ENCODE measurements at places on chromosomes 12 and 14.

- DNase-seq, result no peak
These were observed 124.8 kb downstream of the ZFP36L1 start for GRCh38 chr14:68668028-68668427.

- DNase-seq, result peak; percentile 73
These were observed 26.2 kb upstream of the MAP1LC3B2 start for GRCh38 chr12:116532986-116533342.

DNA sequence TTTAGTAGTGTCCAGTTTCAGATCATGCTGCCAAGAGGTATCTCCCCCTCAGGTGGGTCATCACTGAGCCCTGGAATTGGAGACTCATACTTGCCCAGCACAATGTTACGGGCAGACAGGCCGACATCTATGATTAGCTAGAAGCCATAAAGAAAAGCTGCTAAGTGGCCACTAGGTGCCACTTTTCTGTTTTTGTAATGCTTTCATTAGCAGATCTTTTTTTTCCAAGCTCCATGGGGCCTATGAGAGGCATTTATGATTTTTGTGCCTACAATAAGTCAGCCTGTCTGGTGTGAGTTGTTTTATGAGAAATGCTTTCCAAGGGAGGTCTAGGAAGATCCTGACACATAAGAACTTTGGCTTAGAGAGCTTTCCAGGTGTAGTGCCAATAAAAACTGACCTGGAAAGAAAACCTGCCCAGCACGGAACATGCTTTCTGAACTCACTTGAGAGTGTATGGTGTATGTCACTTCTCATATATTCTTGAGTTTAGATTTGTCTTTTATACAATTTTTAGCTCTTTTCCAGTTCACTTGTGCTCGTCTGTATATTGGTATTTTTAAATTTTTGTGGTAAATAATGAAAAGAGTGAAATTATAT, 21.8 kb upstream of the SMCO2 start:
- no peak for DNase-seq

DNA sequence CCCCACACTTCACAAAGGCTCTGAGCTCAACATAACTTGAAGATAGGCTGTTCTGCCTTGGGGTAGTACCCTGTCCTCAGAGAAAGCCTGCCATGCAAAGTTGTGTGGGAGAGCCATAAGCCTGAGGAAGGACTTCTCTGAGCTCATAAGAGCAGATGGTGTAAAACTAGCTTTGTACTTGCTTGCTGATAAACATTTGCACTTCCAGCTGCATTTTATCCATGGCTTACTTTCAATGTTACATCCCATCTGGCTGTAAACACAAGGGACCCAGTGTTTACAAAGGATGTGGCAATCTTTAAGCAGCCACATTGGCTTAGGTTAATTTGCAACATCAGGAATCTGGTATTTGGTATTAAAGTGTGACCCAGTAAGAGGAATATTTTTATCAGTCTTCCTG, 258.1 kb downstream of the IPO8 start:
- no peak for DNase-seq

DNA sequence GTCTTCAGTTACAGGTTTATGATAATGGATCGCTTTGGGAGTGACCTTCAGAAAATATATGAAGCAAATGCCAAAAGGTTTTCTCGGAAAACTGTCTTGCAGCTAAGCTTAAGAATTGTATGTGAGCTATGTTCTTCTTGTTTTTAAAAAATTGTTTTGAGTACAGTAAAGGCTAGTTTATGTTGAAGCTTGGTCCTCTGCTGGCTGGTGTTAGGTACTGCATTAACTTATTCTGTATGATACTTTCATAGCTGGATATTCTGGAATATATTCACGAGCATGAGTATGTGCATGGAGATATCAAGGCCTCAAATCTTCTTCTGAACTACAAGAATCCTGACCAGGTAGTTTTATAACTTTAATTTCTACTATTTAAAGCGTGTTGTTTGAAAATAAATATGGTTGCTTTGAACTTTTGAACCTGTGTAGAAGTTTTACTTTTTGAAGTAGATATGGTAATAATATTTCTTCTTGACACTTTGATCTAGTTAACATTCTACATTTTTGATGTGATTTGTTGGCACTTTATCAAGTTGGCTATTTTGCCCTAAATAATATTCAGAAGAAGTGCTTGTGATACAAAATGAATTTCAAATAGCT, 55.7 kb downstream of the VRK1 start:
- DNase-seq, result peak; percentile 2

- DNase-seq, result no peak
These were observed 199.9 kb downstream of the CCDC91 start for GRCh38 chr12:28390206-28390605.

GRCh38 chr14:38944691-38945090, 158.3 kb downstream of the SEC23A start:
- no peak for DNase-seq

DNA sequence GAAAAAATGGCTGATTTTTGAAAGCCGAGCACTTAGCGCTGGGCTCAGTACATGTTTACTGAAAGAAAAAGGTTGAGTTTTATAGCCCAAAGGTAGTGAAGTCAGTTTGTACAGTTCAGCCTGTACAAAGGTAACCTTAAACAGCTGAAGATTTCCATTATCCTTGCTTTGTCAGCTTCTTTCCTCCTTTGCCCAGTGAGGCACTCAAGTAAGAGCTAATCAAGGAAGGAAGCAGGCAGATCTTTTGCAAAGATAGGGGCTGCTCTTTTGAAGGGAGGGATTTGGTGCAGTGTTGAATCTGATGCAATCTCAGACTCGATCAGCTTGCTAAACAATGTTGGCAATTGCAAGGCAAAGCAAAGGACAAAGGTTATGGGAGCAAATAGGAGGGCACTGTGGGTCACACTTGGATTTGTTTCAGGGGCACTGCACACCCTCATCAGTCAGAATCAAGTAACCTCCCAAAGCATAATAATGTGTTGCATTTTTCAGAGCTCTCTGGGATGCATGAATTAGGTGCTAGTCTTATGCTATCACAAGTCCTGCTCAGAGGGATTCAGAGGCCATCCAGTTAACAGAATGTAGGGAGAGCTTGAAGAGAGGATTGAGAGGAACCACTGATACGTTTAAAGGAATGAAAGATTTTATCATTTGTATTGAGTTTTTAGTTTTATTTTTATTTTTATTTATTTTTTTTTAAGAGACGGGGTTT, 44.4 kb downstream of the ANO6 start:
- DNase-seq, result no peak

- no peak for DNase-seq
These were observed 598.5 kb upstream of the LMO3 start for GRCh38 chr12:17204289-17205054.

DNA sequence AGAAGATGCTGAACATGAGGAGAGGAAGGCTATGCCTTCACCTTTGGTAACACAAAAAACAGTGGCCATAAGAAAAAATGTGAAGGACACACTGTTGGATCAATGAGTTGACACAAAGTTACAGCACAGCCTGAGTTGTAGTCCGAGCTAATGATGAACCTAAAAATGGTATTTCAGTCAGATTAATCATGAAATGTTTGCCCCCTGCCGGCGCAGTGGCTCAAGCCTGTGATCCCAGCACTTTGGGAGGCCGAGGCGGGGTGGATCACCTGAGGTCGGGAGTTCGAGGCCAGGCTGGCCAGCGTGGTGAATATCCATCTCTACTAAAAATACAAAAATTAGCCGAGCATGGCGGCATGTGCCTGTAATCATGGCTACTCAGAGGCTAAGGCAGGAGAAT, 1.3 kb upstream of the CAPRIN2 start:
- DNase-seq, result no peak

DNA sequence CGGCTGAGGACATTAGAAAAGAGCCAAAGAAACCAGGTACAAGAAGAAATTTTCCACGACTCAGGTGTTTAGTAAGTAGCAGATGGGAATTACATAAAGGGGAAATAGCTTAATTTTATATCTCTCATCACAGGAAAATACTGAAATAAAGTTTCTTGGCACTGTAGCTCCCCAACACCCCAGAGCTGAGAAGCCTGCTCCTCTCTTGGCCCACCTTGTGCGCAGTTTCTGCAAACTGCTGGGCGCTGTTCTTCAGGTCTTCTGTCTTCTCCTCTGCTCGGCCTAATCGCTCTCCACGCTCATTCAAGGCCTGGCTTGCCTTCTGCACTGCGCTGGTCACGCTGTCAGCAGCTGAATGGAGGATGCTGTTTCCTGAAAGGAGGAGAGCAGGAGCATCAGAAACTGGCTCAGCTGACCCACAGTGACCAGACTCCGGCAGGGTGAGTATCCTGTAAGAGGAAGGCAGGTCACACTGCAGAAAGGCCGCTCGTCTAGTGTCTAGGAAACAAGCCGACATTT, 184.9 kb upstream of the GZMB start:
- DNase-seq, result no peak

- no peak for DNase-seq
These were observed 263.1 kb upstream of the FAR2 start for GRCh38 chr12:28885928-28886327.

GRCh38 chr12:59010118-59010517, 89.8 kb upstream of the LRIG3 start:
- DNase-seq, result no peak

DNA sequence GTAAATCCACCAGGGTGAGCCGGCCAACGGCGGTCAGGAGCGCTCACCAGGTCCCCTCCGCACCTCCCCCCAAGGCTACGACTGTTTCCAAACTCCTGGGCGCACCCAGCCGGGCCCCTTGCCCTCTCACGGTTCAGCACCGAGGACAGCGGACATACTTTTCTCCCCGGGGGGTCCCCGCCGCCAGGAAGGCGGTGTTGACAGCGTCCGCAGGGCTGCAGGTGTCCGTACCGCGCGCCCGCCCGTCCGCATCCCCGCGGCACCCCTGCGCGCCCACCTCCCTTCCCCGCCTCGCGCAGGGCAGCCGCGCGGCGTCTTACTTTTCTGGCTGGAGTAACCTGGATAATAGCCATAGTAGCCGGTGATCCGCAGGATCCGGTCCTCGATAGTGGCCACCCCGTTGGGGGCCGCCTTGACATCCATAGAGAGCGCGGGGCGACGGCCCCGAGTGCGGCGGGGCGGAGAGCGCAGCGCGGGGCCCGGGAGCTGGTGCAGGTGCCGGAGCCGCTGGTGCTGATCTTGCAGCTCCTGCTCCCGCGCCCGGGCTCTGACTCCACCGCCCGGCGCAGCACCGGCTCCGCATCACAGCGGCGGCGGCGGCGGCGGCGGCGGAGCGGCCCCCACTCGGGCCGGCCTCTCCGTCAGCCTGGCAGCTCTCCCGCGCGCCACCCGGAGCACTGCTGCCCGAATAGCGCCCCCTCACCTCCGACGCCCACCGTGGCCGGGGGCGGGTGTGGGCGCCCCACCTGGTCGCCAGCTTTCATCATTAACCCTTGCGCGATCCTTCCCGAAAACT, at the start of gene SLC35F4:
TSS of gene SLC35F4 (minus strand) at position 690 of the 796 bp plus-strand sequence.
- peak; percentile 15 for DNase-seq

GRCh38 chr14:105480807-105481801, 5.6 kb upstream of the CRIP1 start:
- DNase-seq, result peak; percentile 83

DNA sequence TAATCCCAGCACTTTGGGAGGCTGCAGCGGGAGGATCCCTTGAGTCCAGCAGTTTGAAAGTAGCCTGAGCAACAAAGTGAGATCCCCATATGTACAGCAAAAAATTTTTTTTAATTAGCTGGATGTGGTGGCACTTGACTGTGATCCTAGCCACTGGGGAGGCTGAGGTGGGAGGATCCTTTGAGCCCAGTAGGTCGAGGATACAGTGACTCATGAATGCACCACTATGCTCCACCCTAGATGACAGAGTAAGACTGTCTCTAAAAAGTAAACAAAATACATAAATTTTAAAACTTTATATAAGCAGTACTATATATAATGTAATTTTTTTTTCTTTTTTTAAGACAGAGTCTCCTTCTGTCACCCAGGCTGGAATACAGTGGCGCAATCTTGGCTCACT, 115.4 kb downstream of the ESR2 start:
- DNase-seq, result no peak

DNA sequence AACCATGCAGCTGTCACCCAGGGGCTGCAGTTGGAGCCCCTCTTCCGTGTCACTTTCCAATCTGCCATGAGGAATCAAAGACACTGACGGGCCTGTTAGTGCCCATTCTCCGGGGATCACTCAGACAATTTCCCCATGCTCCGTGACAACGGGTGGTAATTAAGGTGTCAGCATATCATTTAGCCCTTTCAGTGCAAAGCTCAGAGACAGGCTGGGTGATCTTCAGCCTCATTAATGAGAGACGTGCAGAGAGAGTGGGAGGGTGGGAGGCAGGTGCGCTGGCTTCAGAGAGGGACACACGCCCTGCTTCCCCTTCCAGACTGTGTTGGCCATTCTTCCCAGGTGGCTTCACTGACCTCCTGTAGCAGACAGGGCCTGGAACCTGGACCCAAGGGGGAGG, 58.7 kb downstream of the MVK start:
- no peak for DNase-seq

- DNase-seq, result no peak
These were observed 68.3 kb downstream of the LLPH start for GRCh38 chr12:66062290-66062625.

GRCh38 chr14:32104803-32105202, 27.7 kb downstream of the ARHGAP5 start:
- no peak for DNase-seq

GRCh38 chr14:74924061-74924460, 1.0 kb upstream of the RPS6KL1 start:
- no peak for DNase-seq

DNA sequence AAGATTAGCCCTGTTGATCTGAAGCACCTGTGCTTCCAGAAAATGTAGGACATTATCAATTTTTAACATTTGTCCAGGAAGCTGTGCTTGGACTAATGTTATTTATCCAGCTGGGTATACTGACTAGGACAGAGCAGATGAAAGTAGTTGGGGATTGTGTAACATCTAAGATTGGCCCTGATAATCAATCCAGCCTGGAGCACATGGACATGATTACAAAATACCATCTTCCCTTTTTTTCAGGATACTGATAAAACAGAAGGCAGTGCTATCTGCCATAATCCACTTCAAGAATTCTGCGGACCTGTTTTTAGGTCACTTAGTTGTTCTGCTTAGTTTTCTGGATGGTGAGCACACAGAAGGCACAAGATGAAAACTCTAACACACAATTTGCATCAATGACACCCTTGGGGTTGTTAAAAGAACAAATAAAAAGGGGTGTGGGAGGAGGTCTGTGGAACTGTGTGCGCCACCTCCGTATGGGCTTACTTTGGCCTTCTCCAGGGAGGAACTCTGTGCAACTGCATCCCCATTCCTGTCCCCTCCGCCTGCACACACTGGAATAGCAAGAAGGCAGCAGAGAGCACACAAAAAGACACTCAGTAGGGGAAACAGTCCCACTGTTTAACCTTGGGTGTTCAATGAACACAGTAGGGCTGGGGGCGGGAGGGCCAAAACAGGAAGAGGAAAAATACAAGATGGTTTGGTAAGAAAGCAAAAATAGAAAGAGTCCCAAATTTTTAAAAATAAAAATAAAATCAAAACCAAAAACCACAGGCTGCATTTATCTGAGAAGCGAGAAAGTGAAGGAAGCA, 31.1 kb upstream of the DUSP6 start:
- no peak for DNase-seq

DNA sequence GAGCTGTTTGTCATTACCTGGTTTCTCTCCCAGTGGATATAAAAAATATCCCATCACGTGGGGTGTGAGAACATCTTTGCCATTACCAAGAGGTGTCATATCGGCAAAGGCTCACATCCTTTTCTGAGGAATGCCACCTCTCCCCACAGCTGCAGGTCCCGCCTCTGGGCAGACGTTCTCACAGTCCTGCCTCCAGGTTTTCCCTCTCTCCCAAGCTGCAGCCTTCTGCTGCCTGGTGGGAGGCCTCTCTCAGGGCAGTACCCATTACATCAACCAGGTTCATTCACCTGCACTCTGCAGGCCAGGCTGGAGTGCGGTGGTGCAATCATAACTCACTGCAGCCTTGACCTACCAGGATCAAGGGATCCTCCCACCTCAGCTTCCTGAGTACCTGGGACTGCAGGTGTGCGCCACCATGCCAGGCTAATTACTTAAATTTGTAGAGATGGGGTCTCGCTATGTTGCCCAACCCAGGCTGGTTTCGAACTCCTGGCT, 15.0 kb upstream of the TMEM119 start:
- no peak for DNase-seq

Data from NCI-H187 (cell line).